Activated T-cell treated with anti-CD3 and anti-CD28 coated beads, Interleukin-2, amount 50 U/mL, for 24 hours (primary cell): ENCODE measurements at places on chromosomes 2 and 18.

GRCh38 chr2:66698091-66698490 lies 263.2 kb downstream of the MEIS1 start:
- DNase-seq = no peak

- DNase-seq = no peak
Observed at GRCh38 chr2:187215532-187216240, 232.4 kb downstream of the CALCRL start.

GRCh38 chr2:127646487-127647241 lies 711 bp downstream of the GPR17 start:
- no peak for DNase-seq

- DNase-seq = no peak
Observed at GRCh38 chr18:22045221-22045918, 124.0 kb upstream of the GATA6 start.

DNA sequence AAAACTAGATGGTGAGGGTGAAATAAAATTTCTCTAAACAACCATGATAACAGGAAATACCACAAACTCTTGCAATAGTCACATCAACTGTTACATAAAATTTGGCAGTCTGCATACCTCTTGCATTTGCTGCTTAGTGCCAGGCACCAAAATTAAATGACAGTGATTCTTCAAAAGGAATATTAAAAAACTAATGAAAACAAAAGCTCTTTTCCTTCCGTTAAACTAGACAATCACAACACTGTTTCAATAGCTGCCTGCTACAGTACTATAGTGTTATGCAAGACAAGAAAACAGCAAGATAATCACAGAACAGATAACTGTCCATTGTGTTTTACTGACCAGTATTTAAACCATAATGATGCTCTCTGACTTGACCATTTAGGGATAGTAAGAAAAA lies 239.0 kb upstream of the SMAD7 start:
- DNase-seq = no peak

GRCh38 chr18:14086458-14087231 lies 45.6 kb downstream of the ZNF519 start:
- DNase-seq = no peak

GRCh38 chr2:120871016-120871635 lies 135.5 kb downstream of the GLI2 start:
- no peak for DNase-seq

- no peak for DNase-seq
Observed at GRCh38 chr2:11329776-11330175, 14.7 kb downstream of the ROCK2 start.

DNA sequence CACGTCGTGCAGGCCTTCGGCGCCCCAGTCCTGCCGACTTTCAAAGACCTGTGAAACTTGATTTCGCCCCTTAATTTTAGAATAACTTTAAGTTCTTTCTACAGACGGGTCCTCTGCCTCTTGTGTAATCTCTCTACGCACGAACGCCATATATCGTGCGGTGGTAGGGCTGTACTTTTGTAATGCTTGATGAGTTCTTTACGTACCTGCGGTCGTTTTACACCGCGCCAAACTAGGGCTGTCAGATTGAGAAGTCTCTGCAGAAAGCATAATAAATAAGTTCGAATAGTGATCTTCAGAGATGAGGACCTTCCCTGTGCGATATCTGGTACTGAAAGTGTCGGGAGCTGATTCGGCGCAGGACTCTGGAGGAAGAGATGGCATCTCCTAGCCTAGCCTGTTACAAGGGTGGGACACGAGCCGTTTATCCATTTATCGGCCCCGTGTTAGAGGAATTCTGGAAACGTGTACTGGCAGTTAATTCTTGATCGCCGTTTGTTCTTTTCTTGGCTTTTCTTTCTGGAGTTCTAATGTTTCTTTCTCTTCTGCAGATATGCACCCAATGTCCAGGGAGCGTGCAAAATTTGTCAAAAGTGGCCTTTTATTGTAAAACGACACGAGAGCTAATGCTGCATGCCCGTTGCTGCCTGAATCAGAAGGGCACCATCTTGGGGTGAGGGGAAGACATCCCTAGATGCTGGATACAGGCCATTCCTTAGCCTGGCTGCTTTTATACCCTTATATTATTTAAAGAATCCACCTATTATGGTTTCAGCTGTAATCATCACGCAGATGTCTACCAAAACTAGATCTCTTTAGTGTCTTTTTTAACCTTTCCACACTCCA lies 781 bp upstream of the SLC5A6 start:
- no peak for DNase-seq

DNA sequence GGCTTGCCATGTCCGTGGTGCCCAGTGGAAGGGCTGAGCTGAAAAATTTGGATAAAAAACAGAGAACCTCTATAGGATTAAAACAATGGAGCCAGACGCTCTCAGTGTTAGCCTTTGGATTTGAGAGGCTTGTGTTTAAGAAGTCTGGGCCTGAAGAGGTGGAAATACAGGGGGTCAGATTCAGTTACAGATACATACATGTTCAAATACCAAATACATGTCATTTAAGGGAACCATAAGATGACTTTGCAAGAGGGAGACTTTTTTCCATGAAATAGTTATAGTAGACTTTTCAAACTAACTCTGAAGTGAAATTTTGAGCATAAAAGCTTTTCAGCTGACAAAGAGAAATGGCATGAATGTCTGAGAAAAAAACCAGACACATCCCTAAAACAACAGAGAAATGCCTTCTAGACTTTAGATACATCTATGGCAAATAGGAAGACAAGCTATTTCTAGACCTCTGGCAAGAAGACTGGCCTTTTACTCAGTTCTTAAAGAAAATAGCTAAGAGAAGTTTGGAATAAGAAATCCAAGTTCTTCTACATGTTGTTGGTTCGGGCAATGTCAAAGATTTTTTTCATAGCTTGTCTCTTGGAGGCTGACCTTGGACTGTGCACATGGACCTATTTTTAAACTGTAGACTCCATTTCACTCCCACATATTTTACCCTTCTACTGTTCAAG lies 112.9 kb downstream of the LTBP1 start:
- DNase-seq = no peak

DNA sequence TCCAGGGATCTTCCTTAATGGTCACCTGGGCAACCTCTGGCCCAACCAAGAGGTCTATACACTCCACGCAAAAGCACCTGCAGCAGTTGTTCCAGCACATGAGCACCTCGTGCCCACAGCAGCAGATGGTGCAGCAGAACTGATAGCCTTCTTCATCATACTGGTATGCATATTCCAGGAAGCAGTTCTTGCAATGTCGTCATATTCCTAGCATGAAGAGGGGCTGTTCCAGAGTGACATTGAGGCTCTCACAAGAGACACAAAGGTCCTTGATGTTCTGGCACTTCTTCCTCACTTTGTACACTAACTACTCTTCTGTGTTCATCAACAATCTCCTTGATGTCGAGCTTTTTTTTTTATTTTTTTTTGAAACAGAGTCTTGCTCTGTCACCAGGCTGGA lies 386.2 kb downstream of the MEIS1 start:
- no peak for DNase-seq

- DNase-seq = no peak
Observed at GRCh38 chr2:128091726-128092080, 703 bp downstream of the UGGT1 start.

DNA sequence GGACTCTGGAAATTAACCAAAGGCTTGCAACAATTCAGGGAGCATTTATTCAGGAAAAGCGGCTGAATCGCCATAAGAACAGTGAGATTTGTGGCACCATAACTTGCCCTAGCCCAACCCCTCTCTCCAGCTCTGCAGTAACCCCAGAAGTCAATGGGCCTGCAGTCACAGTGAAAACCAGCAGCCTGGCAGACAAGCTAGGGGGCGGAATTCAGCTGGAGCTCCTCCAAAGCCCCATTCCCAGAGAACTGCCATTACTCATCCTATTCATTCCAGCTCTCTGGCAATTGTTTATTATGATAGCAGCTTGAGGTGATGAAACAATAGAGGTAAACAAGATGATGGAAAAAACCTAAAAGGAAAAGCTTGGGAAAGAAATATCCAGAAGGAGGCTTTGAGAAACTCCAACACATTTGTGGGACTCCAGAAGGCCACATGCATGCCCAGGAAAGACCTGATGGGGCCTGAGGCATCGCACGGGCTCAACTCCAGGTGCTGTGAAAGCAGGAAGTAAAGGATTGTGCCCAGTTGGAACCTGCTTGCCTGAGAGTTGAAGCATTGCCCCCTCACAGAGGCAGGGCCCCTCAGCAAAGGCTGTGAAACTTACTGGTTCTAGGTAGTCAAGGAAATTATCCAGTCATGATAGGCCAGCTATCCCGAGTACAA lies 126.7 kb downstream of the TWIST2 start:
- DNase-seq = no peak

DNA sequence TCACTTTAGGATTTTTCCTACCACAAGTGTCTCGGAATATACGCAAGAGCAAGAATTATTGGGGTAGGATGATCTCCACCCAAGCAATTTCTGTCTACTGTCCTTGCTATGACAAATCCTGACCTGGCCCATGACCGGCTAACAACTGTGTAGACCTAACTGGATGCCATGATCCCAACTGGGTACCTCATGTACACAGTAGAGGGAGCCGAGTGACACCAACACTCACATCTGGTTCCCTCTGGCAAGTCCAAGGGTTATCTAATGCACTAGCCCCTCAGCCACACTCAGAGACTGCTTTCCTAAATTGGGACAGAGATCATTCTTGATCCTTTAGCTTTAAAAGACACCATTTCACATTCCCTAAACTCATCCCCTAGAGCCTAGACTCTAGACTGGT lies 60.7 kb upstream of the ZNF532 start:
- DNase-seq = no peak

- no peak for DNase-seq
Observed at GRCh38 chr2:137173463-137173862, 408.1 kb downstream of the THSD7B start.

DNA sequence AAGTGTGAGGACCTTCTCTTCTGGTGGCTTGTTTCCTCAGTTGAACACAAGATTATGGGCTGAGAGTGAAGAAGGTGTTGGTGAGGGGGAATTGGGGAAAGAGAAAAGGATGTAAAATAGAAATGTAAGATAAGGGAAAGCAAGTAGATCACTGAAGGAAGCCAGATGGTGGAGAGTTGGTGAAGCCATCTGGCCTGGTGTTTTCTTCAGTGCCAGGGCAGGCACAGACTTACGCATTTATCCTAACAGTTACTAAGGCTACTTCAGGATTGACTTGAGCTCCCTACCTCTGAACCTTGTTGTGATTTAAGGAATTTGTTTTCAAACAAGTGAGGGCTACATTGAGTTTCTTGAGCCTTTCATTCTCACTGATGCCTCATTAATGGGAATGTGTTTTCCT lies 113.8 kb downstream of the GALNT1 start:
- DNase-seq = no peak

- no peak for DNase-seq
Observed at GRCh38 chr2:28094739-28095138, 204.2 kb downstream of the BABAM2 start.

GRCh38 chr2:163621445-163622004 lies 114.3 kb downstream of the FIGN start:
- no peak for DNase-seq

DNA sequence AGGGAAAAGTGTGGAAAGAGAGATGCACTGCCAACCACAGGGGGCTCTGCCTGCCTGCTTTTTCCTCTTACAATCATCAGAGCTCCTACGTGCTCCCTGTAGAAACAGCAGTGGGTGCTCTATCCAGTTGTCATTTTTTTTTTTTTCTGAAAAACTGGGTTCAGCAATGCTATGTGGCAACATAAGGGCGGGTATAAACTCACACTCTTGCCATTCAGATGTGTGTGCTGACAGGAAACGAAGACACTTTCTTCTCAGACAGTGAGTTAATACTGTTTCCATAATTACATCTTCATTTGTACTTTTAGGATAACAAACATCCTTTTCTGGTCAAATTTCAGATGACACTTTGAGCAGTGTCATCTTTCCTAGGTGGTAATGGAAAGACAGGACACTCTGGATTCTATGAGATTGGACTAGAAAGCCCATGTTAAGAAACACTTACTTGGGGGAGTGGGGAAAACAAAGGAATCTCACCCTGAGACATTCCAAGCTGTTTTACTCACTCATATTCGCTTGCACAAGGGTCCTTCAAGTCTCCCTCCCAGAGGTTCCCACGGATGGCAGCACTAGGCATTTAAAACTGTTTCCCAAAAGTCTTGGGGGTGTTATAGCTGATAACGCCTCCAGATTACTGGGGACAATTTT lies 41.3 kb downstream of the CCDC93 start:
- no peak for DNase-seq

DNA sequence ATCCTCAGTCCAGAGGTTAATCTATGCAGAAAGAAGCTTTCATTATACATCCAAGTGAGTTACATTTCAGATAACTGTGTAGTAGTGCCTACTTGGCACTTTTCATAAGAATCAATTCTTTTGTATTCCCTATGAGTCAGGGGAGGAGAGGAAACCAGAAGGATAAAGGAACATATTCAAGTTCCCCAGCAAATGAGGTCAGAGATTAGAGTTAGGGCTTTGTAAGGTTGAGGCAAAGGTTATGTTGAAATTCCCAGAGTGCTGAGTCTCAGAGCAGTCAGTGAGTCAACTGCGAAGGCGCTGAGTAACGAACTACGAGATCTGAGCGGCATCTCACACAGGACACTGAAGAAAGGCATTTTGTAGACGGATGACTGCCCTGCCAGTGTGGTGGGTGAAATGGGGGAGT lies 25.1 kb upstream of the ME2 start:
- DNase-seq = no peak

- no peak for DNase-seq
Observed at GRCh38 chr2:160165996-160166395, 34.1 kb downstream of the ITGB6 start.

DNA sequence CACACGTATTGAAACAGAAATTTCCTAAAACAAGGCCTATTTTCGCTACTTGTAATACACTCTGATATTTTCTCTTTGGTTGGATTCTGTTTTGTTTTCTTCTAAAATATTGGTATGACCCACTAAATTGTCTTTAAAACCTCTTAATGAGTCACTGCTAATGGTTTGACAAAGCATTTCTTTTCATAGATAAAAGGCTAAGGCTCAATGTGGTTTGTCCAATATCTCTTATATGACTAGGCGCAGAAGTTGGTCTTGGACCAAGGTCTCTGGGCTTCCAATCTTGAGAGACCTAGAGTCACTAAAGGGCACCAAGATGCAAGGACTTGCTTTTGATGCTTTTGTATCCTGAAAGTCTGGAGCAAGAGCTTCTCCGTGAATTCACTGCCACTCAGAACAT lies 498.2 kb upstream of the TCF4 start:
- DNase-seq = no peak

DNA sequence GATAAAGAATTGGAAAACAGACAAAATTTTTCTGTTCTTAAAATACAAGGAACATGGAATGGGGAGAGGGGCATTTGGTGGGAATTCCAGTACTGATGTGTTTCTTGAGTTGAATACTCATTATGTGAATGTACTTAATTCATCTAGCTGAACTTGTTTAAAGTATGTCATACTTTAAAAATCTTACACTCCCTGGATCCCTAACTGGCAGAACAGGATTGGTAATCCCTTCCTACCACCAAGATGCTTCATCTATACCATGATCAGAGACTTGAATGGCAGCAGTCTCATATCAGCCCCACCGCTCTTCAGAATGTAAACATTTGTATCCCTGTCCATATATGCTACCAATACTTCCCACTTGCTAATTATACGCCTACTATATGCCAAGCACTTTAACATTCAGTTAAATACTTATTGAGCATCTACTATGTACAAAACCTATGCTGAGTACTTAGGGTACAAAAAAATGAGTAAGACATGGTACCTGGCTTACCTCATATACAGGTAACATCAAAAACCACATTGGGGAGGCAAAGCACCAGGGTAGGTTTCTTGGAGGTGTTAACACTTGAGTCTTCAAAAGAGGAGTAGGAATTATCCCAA lies 5.3 kb downstream of the MEMO1 start:
- DNase-seq = no peak
